ENCODE measurements at places on chromosomes 11 and 22.

DNA sequence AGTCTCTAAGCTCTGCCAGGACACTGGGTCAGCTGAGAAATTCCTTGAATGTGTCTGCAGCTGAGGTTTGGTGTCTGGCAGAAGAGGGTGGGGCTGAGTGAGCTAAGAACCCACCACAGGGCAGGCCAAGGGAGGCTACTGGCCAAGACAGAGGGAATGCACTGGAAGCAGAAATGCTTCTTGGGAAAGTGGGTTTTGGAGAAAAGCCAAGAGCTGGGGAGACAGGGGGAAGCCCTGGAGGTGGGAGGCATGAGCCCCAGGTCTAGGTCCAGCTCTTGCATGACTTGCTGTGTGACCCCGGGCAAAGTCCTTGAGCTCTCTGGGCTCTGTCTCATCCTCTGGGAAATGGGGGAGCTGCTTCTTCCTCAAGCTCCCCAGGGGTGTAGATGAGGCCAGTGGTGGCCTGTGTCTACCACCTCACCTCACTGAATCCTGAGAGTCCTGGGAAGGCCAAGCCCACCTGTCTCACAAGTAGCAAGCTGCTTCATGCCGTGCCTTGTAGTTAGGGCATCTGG, 2.3 kb downstream of the MMP11 start:
- H3K4me1 ChIP-seq, result peaks cover 27% of the 10 kb centered on the region
- H3K27ac ChIP-seq, result no peak overlapping the region
- DNase-seq, result no peak
- H3K36me3 ChIP-seq, result no peaks in the 10 kb centered on the region
- H3K27me3 ChIP-seq, result peaks cover 4% of the 10 kb centered on the region

GRCh38 chr22:29093501-29094300, 20.9 kb downstream of the KREMEN1 start:
- DNase-seq, result no peak
- no peak overlapping the region for H3K27ac ChIP-seq
- H3K27me3 ChIP-seq, result no peaks in the 10 kb centered on the region
- peaks cover 3% of the 10 kb centered on the region for H3K4me1 ChIP-seq

DNA sequence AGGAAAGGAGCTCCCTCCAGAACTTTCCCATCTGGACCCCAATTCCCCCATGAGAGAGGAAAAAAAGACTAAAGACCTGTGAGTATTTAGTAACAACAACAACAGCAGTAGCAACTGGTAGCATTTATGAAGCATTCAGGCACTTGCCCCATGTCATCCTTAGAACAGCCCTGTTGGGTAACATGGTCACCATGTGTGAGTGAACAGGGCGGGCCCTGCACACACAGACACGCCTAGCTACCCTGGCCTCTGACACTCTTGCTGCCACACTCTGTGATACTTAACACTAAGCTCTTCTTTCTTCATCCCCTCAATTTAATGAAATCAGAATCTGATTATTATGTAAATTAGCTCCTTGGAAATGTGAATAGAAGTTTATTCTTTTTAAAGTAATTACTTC, 26.1 kb upstream of the SLC25A18 start:
- peaks cover 13% of the 10 kb centered on the region for H3K36me3 ChIP-seq
- no peak overlapping the region for H3K4me3 ChIP-seq
- no peaks in the 10 kb centered on the region for H3K4me1 ChIP-seq
- no peak overlapping the region for H3K27ac ChIP-seq
- DNase-seq, result no peak
- H3K27me3 ChIP-seq, result no peaks in the 10 kb centered on the region

DNA sequence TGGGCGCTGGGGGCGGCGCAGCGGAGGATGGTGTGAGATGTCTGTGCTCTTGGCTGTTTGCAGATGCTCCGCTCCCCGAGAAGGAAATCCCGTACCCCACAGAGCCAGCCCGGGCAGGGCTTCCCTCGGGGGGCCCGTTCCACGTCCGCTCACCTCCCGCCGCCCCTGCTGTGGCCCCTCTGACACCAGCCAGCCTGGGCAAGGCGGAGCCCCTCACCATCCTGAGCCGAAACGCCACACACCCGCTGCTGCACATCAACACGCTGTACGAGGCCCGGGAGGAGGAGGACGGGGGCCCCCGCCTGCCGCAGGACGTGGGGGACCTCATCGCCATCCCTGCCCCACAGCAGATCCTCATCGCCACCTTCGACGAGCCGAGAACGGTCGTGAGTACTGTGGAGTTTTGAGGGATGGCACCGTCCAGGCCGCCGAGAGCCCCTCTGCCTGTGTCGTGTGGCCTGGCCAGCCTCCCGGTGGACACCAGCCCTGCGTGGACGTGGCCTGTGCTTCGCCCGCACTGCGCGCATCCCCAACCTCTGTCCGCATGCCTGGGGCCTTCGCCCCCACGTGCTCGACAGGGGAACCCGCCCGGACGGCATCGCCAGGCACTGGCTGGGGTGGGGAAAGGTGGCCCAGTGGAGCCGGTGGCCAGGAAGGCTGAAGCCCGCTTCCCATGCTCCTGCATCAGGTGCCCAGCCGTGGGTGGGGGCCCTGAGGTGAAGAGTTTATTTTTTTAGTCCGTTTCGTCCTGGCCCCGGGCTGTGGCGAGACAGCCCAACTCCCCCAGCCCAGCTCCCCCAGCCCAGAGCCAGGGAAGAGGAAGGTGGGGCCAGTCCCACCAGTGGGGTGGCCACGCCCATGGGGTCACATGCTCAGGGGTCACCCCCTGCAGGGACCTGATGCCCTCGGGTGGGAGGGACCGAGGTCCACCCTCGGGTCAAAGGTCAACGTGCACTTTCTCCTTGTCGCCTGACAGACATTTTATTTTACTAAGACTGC, 6.5 kb upstream of the TRABD start:
- no peaks in the 10 kb centered on the region for H3K27me3 ChIP-seq
- H3K4me1 ChIP-seq, result peaks cover 1% of the 10 kb centered on the region
- H3K4me3 ChIP-seq, result no peak overlapping the region
- H3K27ac ChIP-seq, result no peak overlapping the region
